CD8-positive, alpha-beta memory T cell (primary cell): ENCODE measurements at places on chromosomes 4 and X. TPM values are rescaled to one million over a fixed set of nuclear protein-coding genes. Genes with fewer than 3 reads are reported as not detected.

Gene RNF175
- not detected for polyA plus RNA-seq

Gene NDNF
- polyA plus RNA-seq, result not detected

Gene TSPAN7
- 0.22 TPM for polyA plus RNA-seq

- no peaks in the 10 kb centered on the region for H3K36me3 ChIP-seq
- no peak overlapping the region for H3K4me3 ChIP-seq
- no peaks in the 10 kb centered on the region for H3K27me3 ChIP-seq
- DNase-seq, result no peak
- no peaks in the 10 kb centered on the region for H3K4me1 ChIP-seq
These were observed 4.0 kb upstream of the KCNIP4 start for GRCh38 chr4:21952549-21952948.

GRCh38 chr4:54545663-54546424, 111.9 kb upstream of the KIT start:
- no peak for DNase-seq
- H3K4me3 ChIP-seq, result no peak overlapping the region
- H3K36me3 ChIP-seq, result no peaks in the 10 kb centered on the region
- no peaks in the 10 kb centered on the region for H3K27me3 ChIP-seq
- H3K4me1 ChIP-seq, result no peaks in the 10 kb centered on the region

DNA sequence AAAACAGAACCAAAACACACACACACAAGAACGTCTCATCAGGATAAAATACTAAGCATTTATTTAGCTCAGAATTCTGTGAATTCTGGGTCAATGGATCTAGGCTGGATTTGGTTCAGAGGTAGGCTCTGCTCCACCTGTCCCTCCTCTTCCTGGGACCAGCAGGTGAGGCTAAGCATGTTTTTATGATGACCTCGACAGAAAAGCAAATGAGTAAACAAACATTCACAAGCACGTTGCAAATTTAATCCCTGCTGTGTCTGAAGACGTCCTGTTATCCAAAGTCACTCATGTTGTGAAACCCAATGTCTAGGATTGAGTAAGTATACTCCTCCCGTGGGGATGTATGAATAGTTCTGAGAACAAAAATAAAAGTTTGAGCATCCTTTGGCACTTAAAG, 371.4 kb upstream of the TECRL start:
- H3K4me3 ChIP-seq, result no peak overlapping the region
- H3K27ac ChIP-seq, result no peak overlapping the region
- no peak for DNase-seq
- no peaks in the 10 kb centered on the region for H3K27me3 ChIP-seq
- no peaks in the 10 kb centered on the region for H3K4me1 ChIP-seq

GRCh38 chrX:88613338-88613737, 133.7 kb upstream of the CPXCR1 start:
- DNase-seq, result no peak
- H3K27me3 ChIP-seq, result no peaks in the 10 kb centered on the region
- H3K4me1 ChIP-seq, result no peaks in the 10 kb centered on the region
- H3K27ac ChIP-seq, result no peak overlapping the region
- H3K4me3 ChIP-seq, result no peak overlapping the region
